Endothelial cell (in vitro differentiated cells): ENCODE measurements at places on chromosomes 13 and 19. TPM values are rescaled to one million over a fixed set of nuclear protein-coding genes. Genes with fewer than 3 reads are reported as not detected.

- H3K4me3 ChIP-seq, result peak overlapping the region; percentile 81
- peak overlapping the region; percentile 83 for H3K27ac ChIP-seq
- peaks cover 68% of the 10 kb centered on the region for H3K36me3 ChIP-seq
- DNase-seq, result no peak
Measured at GRCh38 chr13:110186231-110186855, 120.6 kb downstream of the COL4A1 start.

- H3K27me3 ChIP-seq, result peaks cover 2% of the 10 kb centered on the region
- peaks cover 5% of the 10 kb centered on the region for H3K36me3 ChIP-seq
- H3K27ac ChIP-seq, result no peak overlapping the region
- H3K4me3 ChIP-seq, result no peak overlapping the region
Measured at GRCh38 chr19:38064661-38065425, 157.8 kb downstream of the SIPA1L3 start.

DNA sequence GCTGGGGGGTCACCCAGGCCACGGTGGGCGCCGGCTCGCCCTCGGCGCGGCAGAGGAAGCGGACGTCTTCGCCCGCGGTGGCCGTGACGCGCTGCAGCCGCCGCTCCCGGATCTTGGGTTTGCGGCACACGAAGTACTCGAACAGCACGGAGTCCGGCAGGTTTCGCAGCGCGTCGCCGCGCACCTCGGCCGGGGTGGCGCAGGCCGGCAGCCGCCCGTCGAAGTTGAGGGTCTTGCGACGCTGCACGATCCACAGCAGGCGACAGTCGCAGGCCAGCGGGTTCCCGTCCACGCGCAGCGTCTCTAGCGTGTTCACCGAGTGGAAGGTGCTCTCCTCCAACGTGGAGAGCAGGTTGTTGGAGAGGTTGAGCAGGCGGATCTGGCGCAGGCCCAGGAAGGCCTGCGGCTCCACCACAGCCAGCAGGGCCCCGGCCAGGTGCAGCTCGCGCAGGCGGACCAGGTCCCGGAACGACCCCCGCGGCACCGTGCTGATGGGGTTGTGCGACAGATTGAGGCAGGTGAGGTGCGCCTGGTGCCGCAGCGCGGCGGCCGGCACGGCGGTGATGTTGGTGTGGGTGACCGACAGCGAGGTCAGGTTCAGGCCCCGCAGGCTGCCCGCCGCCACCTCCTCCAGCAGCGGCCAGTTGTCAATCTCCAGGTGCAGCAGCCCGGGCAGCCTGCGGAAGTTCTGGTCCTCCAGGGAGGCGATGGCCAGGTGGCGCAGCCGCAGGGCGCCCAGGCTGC lies 8.6 kb upstream of the PEAK3 start:
- H3K36me3 ChIP-seq, result no peaks in the 10 kb centered on the region
- DNase-seq, result no peak
- H3K4me3 ChIP-seq, result no peak overlapping the region
- peaks cover 7% of the 10 kb centered on the region for H3K4me1 ChIP-seq
- peaks cover 11% of the 10 kb centered on the region for H3K27me3 ChIP-seq

DNA sequence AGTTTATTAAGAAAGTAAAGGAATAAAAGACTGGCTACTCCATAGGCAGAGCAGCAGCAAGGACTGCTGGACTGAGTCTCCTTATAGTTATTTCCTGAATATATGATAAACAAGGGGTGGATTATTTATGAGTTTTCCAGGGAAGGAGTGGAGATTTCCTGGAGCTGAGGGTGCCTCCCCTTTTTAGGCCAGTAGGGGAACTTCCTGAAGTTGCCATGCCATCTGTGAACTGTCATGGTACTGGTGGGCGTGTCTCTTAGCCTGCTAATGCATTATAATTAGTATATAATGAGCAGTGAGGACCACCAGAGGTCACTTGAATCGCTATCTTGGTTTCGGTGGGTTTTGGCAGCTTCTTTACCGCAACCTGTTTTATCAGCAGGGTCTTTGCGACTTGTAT lies 13.5 kb downstream of the ZSCAN5A start:
- no peaks in the 10 kb centered on the region for H3K27me3 ChIP-seq
- DNase-seq, result no peak
- no peak overlapping the region for H3K4me3 ChIP-seq
- no peak overlapping the region for H3K27ac ChIP-seq

DNA sequence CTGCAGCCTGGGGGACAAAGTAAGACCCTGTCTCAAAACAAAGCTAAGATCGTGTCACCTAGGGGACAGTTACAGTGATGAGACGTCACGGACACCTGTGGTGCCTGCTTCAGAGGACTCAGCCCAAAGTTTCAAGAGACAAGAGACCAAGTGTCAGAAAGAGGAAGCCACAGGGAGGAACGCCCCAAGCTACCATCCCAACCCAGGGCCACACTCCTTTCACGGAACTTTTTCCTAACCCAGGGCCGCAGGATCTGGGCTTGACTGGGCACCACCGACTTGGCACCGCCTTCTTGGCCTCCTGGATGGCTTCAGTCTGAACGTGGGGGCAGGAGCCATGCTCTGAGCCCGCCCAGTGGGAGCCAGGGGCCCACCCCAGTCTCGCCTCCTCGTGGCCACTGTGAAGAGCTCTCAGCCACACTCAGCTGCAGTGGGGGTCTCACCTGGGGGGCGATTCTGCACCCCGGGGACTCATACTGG lies 8.5 kb downstream of the MOB3A start:
- H3K4me3 ChIP-seq, result no peak overlapping the region
- peaks cover 18% of the 10 kb centered on the region for H3K27me3 ChIP-seq
- peaks cover 17% of the 10 kb centered on the region for H3K36me3 ChIP-seq
- no peak overlapping the region for H3K27ac ChIP-seq

GRCh38 chr13:27966641-27967202 lies 2.4 kb downstream of the CDX2 start:
- H3K36me3 ChIP-seq, result peaks cover 5% of the 10 kb centered on the region
- H3K27ac ChIP-seq, result no peak overlapping the region
- no peak for DNase-seq
- peaks cover 47% of the 10 kb centered on the region for H3K27me3 ChIP-seq

- peaks cover 6% of the 10 kb centered on the region for H3K4me1 ChIP-seq
- H3K36me3 ChIP-seq, result no peaks in the 10 kb centered on the region
- H3K27me3 ChIP-seq, result no peaks in the 10 kb centered on the region
- no peak overlapping the region for H3K27ac ChIP-seq
- H3K4me3 ChIP-seq, result no peak overlapping the region
Measured at GRCh38 chr19:7216373-7216902, 77.8 kb downstream of the INSR start.

DNA sequence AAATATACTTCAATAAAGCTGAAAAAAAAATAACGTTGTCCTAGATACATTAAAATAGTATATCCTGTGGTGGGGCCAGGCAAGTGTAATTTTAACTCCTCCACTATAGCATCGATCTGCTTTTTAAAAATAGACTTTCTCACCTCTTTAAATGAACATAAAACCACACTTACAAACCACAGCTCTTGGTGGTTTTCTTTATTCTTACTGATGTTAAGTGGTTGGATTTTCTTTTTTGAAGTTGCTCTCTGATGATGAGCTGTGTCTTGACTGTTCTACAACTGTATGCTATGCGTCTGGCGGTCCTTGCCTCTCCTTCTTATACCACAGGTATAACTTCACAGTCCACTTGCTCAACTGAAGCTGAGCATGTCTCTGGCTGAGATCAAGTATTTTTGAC lies 721.5 kb upstream of the KLHL1 start:
- H3K27ac ChIP-seq, result no peak overlapping the region
- no peak overlapping the region for H3K4me3 ChIP-seq
- no peaks in the 10 kb centered on the region for H3K27me3 ChIP-seq
- DNase-seq, result no peak

DNA sequence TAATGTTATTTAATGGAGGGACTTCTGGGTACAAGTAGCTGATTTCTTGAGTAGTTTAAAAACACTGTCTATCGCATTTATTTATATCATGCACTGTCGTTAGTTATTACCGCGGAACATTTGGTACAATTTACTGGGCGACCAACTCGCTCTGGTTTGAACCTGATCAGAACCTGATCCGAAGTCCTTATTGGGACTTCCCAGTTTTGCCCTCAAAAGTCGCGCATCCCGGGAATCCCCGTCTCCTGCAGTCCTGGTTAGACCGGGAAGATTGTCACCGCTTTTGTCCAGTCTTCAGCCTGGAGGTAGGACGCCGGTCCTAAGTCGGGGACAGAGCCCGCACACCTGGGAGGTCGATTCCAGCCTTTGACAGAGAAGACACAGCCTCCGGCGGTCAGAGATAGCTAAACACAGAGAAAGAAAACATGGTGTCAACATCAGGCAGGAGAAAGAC lies 694 bp downstream of the CLN5 start:
- peak overlapping the region; percentile 96 for H3K4me3 ChIP-seq
- H3K27ac ChIP-seq, result peak overlapping the region; percentile 78
- peaks cover 12% of the 10 kb centered on the region for H3K4me1 ChIP-seq
- no peak for DNase-seq

GRCh38 chr13:96632536-96633320 lies 361.5 kb downstream of the OXGR1 start:
- H3K27me3 ChIP-seq, result peaks cover 2% of the 10 kb centered on the region
- no peaks in the 10 kb centered on the region for H3K36me3 ChIP-seq
- no peak for DNase-seq
- no peak overlapping the region for H3K4me3 ChIP-seq
- no peak overlapping the region for H3K27ac ChIP-seq
- no peaks in the 10 kb centered on the region for H3K4me1 ChIP-seq

DNA sequence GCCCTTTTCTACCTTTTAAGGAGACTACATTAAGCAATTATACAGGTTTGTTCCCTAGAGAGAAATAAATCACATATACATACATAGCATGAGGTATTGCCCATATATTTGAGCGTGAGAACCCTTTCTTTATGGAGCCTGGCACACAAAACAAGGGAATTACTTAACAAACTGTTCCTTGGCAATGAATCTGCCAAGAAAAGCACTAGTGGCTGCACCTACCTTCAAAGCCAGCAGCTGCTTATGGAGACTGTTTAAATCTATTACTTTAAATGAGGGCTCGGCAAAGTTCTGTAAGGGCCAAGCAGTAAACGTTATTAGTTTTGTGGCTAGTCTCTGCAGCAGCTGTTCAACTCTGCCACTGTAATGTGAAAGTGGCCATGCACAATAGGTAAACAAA lies 7.0 kb downstream of the RFX1 start:
- peaks cover 9% of the 10 kb centered on the region for H3K27me3 ChIP-seq
- DNase-seq, result no peak
- no peaks in the 10 kb centered on the region for H3K4me1 ChIP-seq
- H3K4me3 ChIP-seq, result no peak overlapping the region

DNA sequence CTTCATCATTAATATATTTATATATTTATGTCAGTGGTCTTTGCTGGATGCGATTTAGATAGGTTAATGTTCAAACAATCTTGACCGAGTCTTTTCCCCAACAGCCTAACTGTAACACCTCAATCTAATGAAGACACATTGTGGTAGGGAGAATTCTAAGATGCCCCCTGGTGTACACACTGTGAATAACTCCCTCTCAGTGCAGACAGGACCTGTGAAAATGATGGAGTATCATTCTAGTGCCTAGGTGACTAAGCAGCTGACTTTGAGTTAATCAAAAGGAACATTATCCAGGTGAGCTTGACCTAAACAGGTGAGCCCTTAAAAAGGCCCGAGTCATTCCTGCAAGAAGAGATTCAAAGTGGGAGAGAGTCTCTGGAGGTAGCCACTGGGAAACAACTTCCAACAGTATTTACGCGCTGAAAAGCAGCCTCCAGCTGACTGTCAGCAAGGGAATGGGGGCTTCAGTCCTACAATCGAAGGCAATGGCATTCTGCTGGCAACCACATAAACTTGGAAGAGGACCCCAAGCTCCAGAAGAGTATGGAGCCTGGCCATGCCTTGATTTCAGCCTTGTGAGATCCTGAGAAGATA lies 28.0 kb upstream of the KBTBD7 start:
- peak; percentile 59 for DNase-seq
- H3K36me3 ChIP-seq, result no peaks in the 10 kb centered on the region
- peaks cover 2% of the 10 kb centered on the region for H3K27me3 ChIP-seq
- H3K27ac ChIP-seq, result no peak overlapping the region

DNA sequence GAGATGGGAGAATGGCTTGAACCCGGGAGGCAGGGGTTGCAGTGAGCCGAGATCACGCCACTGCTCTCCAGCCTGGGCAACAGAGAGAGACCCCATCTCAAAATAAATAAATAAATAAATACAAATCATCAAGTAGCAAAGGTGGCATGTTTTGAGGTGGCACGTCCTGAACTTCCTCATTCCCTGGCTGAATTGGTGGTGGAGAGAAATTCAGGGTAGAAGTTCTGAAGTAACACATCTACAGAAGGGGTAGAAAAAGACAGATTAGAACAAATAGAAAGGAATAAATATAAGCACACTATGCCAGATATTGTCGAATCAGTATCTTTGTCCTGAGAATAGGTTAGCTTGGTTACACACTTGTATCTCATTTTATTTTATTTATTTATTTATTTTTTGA lies 6.3 kb downstream of the IFI30 start:
- no peak for DNase-seq
- H3K27me3 ChIP-seq, result peaks cover 3% of the 10 kb centered on the region
- no peaks in the 10 kb centered on the region for H3K4me1 ChIP-seq
- no peak overlapping the region for H3K4me3 ChIP-seq

- peak overlapping the region; percentile 91 for H3K27ac ChIP-seq
- H3K27me3 ChIP-seq, result peaks cover 19% of the 10 kb centered on the region
- H3K4me3 ChIP-seq, result peak overlapping the region; percentile 2
- DNase-seq, result no peak
- H3K36me3 ChIP-seq, result peaks cover 64% of the 10 kb centered on the region
Measured at GRCh38 chr13:110232142-110232541, 74.8 kb downstream of the COL4A1 start.

DNA sequence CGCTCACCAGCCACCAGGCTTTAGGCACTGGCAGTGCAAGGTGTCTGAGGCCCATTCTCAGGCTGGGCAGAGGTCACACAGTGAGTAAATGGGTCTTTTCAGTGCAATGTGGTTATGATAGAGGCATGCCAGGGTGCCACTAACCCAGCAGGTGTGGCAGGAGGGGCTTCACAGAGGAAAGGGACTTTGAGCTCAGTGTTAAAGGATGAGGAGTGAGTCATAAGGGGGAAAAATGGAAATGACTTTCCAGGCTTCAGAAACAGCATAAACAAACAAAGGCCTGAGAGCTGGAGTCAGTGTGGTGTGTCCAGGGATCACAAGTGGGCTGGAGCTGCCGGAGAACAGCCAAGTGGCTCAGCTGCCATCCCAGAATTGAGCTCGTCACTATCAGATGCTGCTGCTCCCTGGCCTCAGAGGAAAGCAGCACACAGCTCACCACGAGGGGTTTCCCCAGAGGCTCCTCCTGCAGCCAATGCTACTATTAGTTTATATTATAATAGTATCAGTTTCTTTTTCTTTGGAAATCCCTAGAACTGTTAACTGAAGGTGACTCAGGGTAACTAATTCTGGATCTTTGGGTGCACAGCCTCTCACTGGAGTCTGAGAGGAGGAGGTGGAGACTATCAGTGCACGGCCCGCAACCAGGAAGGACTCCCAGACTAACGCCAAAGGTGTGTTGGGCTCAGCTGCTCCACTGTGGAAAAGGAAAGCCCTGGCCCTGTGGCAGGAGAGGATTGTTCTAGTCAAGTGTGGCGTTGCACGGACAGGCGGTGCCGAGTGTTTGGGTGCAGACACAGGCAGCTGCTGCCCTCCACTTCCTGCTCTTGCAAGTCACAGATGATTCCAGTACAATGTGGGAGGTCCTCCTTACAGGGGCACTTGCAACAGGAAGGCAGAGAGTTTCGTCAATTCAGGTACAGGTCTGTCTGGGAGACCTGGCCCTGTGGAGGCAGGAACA lies 39.5 kb downstream of the DHRS12 start:
- peak overlapping the region; percentile 53 for H3K4me3 ChIP-seq
- peaks cover 37% of the 10 kb centered on the region for H3K36me3 ChIP-seq
- peak overlapping the region; percentile 20 for H3K27ac ChIP-seq
- H3K4me1 ChIP-seq, result peaks cover 8% of the 10 kb centered on the region
- no peak for DNase-seq

HPN gene
- total RNA-seq, result 1.3 TPM

CYP4F8 gene
- total RNA-seq, result not detected

SIGLECL1 gene
- total RNA-seq, result 2.8 TPM

IQCN gene
- total RNA-seq, result 1.2 TPM

NLRP5 gene
- total RNA-seq, result not detected

SERPINE3 gene
- total RNA-seq, result not detected

RCBTB2 gene
- 71.0 TPM for total RNA-seq

GPR180 gene
- 3.6 TPM for total RNA-seq
